ENCODE measurements at places on chromosomes 12 and 14.

- no peak for DNase-seq
Observed at GRCh38 chr12:107165581-107165980, 72.2 kb upstream of the CRY1 start.

GRCh38 chr14:51912112-51912786, 51.8 kb downstream of the GNG2 start:
- no peak for DNase-seq

DNA sequence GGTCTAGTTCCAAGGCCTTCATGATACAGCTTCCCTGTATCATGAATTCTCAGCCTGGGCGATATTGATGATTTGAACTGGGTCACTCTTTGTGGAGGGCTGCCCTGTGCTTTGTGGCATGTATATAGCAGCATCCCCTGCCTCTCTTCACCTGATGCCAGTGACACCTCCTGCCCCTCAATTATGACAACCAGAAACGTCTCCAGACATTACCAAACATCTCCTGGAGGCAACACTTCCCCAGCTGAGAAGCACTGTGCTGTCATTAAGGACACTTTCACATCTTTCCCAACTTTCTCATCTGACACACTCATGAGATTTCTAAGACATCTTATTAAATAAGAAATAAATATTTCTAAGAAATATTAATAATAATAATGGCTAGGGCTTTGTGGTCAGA, 315.3 kb downstream of the BCL11B start:
- no peak for DNase-seq

DNA sequence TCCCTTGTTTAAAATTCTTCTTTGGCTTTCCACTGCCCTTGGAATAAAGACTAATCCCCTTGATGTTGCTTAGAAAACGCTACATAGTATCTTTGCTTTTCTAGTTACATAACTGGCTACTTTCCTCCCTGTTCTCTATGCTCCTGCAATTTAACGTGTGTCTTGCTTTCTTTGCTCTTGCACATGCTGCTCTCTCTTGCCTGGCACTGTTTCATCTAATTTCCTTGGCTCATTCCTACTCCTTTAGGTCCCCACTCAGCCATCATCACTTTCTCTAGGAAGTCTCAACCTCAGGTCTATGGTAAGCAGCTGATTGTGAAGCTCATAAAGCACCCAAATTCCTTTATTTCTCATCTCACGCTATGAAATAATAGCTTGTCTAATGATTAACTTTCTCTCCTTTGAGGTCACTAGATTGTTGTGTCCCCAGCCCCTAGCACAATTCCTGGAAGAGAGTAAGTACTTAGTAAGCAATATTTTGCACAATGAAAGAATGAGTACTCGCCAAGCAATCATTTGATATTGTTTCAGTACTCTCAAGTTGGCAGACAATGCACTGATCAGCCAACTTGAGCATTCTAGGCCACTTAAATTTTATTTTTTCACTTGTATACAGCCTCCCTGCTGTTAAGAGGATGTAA, 3.3 kb downstream of the ALDH6A1 start:
- no peak for DNase-seq

DNA sequence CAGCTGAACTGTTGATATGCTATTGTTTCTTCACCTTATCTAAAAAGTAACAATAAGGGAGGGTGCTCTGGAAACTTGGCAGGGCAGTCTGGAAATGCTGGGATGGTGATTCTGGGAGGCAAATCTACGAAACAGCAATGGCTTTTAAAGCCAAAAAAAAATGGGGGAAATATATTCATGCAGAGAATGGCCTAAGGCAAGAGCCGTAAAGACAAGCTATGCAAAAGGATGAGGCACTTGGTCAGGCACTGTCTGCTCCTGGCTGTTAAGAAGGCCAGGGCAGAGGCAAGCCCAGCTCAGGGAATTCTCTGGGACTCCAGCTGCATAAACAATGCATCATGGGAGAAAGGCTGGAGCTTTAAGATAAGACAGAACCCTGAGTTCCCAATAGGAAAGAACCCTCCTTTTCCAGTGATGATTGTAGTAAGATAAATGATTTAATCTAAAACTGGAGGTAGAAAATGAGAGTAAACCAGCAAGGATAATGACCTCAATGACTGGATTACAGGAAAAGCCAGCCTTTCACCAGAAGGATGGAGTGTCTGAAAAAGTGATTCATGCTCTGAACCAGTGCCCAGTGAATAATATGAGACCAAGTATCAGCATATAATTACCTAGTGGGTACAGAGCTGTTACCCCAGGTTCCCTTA, 46.0 kb downstream of the ITPR2 start:
- no peak for DNase-seq

DNA sequence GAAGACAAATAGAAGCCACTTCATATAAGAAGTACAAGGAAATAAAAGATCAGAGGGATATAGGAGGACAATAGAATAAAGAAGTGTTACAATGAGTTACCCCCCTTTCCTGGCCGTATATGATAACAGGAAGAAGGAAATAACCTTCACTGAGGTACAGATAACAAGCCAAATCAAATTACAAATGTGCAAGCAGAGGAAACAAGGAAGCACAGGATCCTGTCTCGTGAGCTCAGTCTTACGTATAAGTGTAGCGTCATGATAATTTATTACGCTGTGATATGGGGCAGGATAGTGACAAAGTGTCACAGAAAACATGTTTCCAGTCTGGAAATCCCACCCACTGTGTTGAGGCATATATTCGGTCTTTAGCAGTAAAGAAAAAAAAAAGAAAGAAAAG, 26.5 kb downstream of the CRACR2A start:
- DNase-seq: no peak

All from NCI-H1436 (cell line).